ENCODE measurements at places on chromosomes 3 and 15.

DNA sequence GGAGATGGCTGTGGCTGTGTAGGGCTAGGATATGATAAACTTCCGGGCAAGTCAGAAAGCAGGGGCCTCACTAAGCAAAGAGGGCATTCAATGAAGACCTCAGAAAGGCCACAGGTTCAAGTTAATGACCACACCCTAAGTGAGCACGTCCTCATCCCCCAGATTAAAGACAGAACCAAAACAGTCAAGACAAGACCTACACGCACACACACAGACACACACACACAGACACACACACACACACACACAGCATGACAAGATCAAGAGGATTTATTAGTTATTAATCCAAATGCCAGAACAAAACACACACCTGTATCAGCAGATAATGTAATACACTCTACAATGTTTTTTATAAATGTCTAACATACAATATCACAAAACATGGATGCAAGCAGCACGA lies 546.2 kb downstream of the FGF12 start:
- no peak for DNase-seq

DNA sequence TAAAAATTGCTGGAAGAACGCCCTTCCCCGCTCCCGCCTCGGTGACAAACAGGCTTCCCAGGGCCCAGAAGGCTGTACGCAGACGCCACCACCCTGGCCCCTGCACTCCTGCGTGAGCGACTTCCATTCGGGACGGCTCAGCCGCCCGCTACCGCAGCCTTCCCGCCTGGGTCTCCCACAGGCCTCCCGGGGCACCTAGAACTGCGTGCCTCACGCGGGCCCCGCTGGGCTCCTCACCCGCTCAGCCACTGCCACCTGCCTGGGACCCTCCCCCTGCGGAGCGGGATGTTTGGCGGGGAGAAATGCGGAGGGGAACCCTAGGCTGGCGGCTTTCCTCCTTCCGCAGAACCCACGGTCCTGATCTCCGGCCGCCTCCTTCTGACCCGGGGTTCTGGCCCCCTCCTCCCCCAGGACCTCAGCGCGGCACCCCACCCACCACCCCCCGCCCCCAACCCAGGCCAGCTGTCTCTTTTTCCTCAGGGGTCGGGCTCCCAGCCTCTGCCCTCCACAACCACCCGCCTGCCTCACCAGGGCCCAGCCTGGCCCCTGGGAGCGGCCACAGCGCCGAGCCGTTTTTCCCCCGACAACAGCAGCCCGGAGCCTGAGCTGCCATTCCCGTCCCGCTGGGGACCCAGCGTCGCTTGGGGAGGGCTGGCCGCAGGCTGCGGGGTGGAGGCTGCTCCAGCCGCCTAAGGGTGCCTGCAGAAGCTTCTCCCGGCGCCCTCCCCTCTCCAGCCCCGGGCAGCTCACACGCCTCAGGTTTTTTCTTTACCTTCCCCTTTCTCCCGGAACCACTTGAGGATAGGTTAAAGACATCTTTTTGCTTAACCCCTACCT lies 27.6 kb upstream of the RAB7A start:
- no peak for DNase-seq

GRCh38 chr3:69122403-69122802 lies at the start of gene LMOD3:
LMOD3 (minus strand) TSS chr3:69122595; CDS start chr3:69122386, 209 bp downstream.
- no peak for DNase-seq

DNA sequence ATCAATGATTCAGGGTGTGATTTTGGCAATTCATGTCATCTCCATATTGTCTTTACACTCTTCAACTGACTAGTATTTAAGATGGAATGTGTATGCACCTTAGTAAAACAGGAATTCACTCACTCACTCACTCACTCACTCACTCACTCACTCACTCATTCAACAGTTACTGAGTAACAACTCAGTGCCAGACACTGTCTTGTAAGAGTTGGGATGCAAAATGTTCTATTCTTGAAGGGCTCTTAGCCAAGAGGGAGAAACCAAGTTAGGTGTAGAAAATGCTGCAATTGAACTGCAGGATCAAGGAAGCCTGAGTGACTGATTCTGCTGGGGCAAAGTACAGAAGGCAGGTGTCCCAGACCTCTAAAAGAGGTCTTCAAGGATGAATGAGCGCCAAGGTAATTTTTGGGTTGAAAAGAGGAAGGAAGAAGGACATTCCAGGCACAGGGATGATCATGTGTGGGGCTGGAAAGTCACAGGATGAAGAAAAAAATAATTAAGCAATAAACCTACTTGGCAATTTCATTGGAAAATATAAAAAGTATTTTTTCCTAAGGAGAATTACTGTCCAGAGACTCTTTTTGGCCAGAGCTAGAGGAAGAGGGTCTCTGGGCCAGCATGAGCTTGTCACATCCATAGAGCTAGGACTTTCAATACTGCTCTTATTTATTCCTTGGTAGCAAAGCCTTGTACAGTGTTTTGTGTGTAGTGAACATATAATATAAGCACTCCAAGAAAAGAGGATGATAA lies 58.9 kb upstream of the ETV5 start:
- DNase-seq: no peak

DNA sequence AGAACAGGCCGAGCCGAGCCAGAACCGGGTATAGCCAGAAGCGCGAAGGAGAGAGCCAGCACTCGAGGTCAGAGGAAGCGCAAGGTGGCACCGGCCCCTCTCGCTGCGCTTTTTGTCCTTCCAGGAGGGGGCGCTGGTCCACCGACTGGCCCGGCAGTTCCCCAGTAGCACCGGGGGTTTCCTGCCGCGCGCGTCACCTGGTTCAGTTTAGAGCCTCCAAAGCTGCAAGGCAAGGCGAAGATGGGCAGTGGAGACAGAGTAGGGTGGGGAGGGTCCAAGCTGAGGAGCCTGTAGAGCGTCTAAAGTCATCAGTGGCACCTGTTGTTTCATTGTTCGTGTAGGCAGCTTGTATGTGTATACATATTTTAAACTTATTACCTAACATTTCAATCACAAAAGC lies 7.6 kb upstream of the NR2E3 start:
- no peak for DNase-seq
